ENCODE measurements at places on chromosomes 4 and X.

DNA sequence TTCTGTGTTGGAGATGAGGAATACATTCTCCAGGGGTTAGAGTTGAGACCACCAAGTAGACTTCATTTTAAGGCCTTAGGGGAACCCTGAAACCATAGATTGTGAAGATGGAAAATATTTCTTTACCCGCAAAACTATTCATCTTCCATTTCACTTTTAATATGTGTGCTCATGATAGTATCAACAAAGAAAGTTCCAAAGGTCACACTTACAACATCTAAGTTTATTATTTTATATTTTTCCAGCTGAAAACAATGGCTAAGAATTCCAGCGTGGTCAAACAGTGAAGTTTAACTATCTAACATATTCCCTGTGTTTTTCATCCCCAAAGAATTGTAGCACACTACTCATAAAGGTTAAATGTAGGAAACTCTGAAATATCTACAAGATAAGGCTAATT lies 214.5 kb upstream of the GIMD1 start:
- DNase-seq, result no peak

- no peak for DNase-seq
These were observed 349.5 kb downstream of the ZIC3 start for GRCh38 chrX:137915466-137915865.

DNA sequence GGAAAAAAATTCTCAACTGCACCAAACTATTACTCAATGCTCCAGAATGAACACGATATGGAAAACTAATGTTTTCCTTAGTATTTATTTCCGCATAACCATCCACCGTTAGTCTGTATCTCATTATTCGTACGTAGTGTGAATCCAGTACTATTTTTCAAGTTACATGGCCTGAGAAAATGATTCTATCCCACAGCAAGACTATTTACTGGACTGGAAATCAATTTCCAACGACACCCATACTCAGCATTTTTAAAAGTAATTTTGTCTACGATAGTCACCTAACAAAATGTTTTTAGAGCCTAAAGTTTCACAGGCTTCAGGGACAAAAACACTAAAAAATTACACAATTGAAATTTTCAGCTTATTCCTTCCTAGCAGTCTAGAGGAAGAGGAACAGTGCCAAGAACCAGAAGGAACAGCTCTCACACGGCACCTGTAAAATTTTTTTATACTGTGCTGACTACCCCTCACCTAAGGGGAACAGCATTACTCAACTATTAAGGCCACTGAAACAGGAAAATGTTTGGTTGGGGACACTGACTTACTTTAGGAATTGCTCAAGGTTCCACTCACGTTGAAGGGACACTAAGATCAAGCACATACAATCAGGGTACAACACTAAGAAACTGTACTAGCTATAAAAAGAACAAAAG lies 9.6 kb downstream of the UBE2D3 start:
- DNase-seq, result peak; percentile 18

DNA sequence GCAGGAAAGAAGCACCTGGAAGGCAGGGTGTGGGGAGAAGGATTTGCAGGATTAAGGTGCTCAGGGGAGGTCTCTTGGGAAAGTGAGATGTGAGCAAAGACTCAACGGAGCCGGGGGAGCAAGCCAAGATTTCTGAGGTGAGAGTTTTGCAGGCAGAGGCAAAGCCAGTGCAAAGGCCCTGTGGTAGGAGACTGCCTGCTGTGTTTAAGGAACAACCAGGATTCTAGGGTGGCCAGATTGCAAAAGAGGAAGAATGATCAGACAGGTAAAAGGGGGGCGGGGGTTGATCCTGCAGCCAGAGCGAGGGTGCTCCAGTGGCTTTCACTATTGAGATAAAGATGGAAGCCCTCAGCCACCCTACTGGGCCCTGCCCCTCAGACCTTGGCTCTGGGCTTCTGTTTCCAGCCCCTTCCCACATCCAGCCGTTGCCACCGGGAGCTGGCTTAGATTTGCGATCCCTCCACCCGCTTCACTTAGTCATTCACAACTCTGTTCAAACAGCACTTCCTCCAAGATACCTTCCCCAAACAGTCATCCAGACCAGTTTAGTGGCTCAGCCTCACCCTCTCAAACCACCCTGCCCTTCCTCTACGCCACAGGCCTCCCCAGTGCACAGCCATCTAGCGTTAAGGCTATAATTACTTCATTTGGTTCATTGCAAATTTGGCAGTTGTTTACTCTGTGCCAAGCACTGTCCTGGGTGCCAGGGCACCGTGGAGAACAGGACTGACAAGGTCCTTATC lies 23.3 kb upstream of the BCOR start:
- DNase-seq, result no peak

DNA sequence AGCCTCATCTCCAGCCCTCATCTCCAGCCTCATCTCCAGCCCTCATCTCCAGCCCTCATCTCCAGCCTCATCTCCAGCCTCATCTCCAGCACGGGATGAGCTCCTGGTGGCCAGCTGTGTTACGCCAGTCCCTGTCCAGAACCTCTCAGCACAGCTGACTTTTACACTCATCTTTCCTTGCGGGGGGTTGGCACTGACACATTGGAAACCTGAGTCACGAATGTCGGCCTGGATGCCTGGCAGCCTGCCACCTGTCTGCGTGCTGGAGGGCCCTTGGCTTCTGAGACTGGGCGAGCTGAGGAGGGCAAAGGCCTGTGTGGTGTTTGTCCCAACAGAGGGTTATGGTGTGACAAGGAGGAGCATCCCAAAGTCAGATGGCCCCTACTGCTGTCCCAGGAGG lies 66.1 kb upstream of the HGFAC start:
- peak; percentile 92 for DNase-seq

GRCh38 chr4:3811621-3812020 lies 45.4 kb downstream of the ADRA2C start:
- no peak for DNase-seq

DNA sequence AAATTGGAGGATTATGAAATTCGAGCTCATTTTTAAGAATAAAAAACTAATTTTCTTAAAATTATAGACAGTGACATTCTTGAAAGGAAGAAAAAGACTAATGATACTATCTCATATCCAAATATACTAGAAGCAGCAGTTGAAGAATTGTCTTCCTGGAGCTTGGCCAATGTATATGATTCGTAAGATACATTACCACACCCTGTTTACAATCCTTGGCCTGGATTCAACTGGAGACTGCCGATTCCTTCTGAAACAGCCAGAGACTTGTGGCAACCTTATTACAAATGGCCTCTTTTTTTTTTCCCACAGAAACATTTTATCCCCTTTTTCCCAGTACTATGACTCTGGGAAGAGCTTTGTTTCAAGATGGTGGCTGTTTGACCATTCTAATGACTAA lies 571.2 kb upstream of the FAT1 start:
- peak; percentile 94 for DNase-seq

DNA sequence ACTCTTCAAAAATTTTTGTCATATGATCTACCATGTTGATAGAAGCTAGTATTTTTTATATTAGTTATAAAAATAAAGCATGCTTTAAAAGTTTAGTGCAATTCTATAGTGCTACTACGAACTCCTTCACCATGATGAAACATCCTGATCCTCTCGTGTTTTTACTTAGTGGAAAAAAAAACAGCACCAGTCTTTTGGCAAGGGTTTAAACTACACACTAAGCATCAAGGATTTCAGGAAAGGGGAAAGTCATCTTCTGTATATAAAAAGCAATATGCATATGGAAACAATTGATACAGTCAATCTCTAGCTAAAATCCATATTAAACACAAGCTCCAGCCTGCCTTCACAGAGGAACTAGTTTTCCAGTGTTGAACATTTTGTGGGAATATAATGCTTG lies 18.7 kb downstream of the CHM start:
- DNase-seq, result no peak

- no peak for DNase-seq
These were observed 6.9 kb upstream of the HAUS3 start for GRCh38 chr4:2248821-2249261.

DNA sequence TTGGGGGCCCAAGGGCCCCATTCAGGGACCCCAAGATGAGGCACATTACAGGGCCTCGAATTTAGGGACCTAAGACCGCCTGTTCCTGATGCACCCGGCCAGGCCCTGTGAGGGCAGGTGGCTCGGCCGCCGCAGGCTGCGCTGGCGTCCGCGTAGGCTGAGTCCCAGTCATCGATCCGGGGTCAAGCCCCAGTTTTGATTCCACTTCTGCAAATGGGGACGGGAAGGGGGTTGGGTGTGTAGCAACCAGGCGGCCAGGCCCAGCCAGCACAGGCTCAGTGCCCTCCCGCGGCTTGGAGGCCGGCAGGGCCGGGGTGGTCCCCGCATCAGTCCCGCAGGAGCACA lies 327 bp downstream of the PNPLA4 start:
- DNase-seq, result peak; percentile 2
